GM20000 (cell line): ENCODE measurements at places on chromosomes 5 and 9.

DNA sequence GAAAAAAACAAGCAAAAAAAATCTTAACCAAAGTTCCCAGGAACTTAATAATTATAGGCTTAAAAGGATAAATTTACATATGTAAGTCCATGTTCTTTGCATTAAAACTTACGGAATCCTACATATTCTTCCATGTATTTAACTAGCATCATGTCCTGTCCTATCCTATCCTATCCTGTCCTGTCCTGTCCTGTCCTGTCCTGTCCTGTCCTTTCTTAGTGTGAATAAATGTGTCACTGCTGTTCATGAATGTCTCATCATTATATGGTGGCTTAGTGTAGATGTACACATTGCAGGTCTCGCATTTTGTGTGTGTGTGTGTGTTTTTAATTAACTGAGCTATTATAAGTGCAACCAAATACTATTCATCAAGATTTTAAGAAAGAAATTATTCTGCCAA lies 90.0 kb downstream of the TMEM167A start:
- no peak for DNase-seq

- no peak for DNase-seq
Measured at GRCh38 chr9:137296670-137297664, 5.1 kb downstream of the NRARP start.

DNA sequence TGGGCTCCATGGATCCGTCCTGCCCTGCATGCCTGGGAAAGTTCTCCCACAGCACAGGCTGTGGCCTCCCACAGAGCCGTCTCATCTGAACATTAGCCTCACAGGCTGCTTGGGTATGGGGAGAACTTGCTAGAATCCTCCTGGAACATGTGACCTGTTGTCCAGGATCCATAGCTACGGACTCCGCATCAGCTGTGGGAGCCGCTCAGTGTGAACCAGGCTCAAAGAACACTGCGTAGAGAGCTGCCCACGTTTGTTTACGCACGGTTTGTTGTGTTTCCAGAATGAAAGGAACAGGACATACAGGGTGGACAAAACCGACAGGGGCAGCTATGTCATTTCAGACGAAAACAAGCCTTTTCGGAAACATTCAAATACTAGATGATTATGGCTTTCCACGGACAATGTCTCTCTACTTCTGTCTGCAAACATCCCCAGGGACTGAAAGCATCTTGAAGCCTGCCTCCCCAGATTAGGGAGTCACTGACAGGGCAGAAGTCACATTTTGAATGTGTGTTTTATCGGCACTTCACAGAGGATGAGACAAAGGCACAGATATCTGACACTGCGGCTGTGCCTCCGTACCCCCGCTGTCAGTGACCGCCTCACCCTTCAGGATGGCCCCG lies 390.3 kb downstream of the GADD45G start:
- DNase-seq, result no peak

DNA sequence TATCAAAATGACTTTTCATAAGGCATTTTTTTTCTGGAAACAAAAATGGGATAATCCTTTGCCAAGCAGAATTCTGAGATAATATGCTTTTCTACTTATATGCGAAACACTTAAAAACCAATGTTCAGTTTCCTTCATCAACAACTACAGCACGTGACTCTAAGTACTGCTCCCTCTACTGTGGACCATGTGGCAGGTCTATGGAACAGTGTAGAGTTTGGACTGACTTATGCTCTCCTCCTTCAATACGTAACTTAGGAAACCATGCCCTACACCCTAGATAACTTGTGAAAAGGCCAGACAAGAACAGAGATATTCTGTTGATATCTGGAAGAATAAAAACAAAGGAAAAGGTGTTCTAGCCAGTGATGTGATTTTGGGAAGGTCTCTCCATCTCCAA lies 111.3 kb upstream of the GNA14 start:
- no peak for DNase-seq

- DNase-seq, result no peak
Measured at GRCh38 chr5:71767661-71768060, 48.6 kb downstream of the CARTPT start.

- no peak for DNase-seq
Measured at GRCh38 chr9:124251605-124252378, 6.0 kb upstream of the NEK6 start.

DNA sequence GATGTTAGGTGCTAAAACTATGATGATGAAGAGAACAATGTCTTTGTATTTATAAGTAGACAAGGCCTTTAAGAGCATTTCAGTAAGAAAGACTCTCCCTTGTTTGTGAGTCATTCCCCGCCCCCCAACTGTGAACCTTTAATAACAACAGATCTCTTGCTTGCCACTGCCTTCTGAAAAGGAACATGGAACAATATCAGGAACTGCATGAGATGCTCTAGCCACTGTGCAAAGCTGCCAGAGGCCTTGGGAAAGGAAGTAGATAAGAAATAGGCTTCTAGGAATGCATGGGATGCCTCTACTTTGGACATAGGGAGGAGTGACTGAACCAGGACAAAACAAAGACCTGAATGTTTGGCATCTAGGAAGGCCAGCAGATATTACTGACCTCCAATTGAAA lies 296.1 kb upstream of the MPDZ start:
- DNase-seq, result no peak

DNA sequence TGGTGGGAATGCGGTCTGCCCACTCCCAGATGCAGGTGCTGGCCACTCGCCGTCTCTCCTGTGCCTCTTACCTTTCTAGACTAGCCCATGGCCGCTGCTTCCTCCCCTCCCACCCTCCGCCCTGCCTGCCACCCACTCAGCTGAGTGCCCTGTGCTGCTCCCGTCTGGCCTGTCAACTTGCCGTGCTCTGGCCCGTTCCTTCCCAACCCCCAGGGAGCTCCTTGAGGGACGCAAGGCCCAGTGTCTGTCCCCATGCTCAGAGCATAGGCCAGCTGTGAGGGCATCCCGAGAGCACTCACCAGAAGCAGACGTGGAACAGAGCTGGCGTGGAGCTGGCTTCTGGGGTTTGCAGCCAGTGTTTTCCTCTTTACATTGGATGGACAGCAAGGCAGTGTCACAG lies 20.2 kb downstream of the HNRNPH1 start:
- DNase-seq, result no peak

- DNase-seq, result no peak
Measured at GRCh38 chr9:107039542-107039941, 176.6 kb downstream of the ZNF462 start.

DNA sequence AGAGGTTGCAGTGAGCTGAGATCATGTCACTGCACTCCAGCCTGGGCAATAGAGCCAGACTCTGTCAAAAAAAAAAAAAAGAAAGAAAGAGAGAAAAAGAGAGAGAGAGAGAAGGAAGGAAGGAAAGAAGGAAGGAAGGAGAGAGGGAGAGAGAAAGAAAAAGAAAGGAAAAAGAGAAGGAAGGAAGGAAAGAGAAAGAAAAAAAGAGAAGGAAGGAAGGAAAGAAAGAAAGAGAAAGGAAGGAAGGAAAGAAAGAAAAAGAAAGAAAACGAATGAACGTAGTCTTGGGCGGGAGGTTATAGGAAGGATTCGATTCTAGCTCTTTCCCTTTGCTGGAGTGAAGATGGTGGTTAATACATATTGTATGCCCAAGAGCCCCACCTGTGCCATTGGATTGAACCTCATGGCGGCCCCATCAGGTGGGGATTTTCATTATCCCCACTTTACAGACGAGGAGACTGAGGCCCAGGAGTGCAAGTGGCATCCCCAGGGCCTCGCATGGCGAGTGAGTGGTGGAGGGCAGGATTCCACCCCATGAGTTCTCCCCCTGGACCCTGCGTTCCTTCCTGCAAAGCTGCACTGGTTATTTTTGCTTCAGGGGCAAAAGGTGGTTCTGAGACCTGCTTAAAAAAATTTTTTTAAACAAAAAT lies 80.9 kb upstream of the ASS1 start:
- no peak for DNase-seq

DNA sequence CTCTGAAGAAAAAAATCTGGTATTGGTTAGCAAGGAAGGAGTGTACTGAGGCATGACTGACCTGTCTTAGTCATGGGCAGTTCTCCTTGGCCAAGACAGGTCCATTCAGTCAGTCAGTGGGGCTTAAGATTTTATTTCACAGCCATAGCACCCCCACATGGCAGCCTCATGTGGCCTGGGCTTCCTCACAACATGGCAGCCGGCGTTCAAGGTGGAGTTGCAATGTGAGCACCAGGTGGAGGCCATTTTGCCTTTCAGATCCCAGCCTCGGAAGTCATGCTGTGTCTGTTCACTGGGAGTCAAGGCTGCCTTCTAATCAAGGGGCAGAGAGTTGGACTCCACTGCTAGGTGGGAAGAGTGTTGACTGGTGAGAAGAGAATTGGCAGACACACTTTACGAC lies 10.3 kb upstream of the CARD19 start:
- no peak for DNase-seq

DNA sequence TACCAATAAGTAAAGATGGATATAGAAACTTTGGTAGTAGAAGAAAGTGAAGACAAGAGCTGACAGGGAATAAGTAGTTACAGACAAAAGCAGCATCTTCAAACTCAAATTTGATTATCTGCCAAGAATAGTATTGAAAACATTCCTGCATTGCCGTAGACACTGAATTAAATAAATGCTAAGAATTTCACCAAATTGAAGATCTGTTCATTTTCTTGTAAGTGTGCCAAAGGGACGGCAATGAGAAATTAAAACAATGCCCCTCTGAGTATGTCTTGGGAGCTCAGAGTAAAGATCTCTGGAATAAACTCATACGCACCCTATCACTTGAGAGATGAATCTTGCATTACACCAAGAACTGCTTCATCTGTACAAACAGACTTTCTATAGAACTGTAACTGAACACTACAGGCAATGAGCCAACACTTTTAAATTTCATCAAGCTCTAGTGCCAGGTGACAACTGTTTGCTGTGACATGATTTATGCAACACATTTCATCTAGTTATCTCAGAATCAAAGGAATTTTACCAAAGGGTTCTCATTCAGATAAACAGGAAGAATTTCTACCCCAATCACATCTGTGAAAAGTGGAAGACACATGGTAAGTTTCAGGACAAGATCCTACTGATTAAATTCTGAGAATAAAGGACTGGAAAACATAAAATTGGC lies 66.9 kb downstream of the RFX3 start:
- DNase-seq, result no peak
